Hippocampal formation (tissue), 2 donors: ENCODE measurements at places on chromosomes 4 and X.

- no peak for DNase-seq
Measured at GRCh38 chr4:71237641-71238040, 101.2 kb upstream of the SLC4A4 start.

- no peak for DNase-seq
Measured at GRCh38 chr4:147981305-147981704, 249.4 kb downstream of the ARHGAP10 start.

DNA sequence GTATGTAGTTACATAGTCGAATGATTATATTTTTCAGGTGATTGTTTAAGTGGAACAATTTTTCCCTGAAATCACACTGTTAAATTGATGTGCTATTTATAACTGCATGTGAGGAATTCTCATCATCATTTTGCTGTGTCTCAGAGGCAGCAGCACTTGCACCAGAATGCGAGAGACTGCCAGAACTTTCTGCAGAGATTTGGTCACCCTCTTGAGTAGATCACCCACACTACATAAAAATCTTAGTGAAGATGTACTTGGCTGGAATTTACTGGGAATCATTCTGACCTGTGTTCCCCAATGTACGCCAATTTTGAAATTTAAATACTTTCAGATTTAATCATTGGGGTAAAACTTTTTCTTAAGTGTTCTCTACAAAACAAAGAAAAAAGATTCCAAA is 5.4 kb downstream of the UGT2B4 start:
- DNase-seq = no peak

GRCh38 chr4:8766610-8767009 is 105.0 kb downstream of the HMX1 start:
- DNase-seq = no peak

DNA sequence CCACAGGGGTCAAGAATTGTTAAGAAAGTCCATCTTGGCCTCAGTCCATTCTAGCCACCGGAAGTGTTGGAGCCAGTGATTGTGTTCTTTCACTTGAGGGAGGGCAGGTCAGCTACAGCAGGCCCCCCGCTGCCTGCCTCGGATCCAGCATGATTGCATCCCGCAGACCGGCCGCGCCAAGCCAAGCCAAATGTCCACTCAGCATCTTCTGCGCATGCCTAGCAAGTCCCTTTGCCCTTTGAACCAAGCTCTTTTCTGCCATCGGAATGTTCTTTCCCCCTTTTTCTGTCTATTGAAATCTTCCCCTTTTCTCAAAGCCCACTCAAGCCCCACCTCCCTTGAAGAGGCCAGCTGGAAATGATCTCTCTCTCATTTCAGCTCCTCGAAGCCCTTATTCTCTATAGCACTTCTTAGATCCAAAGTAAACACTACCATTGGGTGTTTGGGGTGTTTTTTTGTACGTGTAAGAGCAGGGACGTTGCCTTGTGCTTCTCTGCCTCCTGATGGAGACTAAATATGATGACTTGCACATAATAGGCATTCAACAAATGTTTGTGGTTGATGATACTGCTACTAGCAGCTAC is 147.8 kb upstream of the BCOR start:
- no peak for DNase-seq

- DNase-seq = no peak
Measured at GRCh38 chrX:90040807-90041206, 119.1 kb downstream of the TGIF2LX start.

- peak; percentile 3 for DNase-seq
Measured at GRCh38 chr4:136713140-136713539, 819.2 kb downstream of the PCDH18 start.

- DNase-seq = no peak
Measured at GRCh38 chr4:144667500-144667899, 21.5 kb downstream of the HHIP start.

- no peak for DNase-seq
Measured at GRCh38 chr4:19187096-19187495, 1064.6 kb upstream of the SLIT2 start.

DNA sequence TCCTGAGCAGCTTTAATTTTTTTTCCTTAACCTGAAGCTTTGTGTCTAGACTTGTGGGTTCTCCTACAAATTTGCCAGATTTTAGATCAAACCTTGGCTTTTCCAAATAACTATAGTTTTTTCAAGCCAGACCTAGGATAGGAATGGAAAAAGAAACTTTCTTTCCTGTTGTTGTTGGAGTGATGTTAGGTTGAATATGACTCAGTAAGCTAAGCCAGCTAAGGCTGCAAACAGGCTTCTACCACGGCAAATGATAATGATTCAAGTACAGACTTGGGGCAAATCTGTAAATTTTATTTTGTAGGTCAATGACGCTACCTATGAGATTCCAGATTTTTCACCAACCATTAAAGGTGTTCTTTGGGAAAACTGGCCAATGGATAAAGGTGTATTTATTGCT is 45.6 kb downstream of the WDR19 start:
- no peak for DNase-seq

DNA sequence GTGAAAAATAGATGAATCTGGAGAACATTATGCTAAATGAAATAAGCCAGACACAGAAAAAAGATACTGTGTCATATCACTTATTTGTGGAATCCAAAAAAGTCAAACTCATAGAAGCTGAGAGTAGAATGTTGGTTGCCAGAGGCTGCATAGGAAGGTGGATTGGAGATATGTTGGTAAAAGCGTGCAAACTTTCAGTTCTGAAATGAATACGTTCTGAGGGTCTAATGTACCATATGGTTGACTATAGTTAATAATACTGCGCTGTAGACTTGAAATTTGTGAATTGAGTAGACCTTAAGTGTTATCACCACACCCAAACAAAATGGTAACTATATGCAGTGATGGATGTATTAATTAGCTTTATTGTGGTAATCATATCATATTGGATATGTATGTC is 45.0 kb upstream of the UPRT start:
- DNase-seq = no peak

GRCh38 chr4:155473420-155474095 is 96.8 kb upstream of the MAP9 start:
- no peak for DNase-seq

GRCh38 chr4:113561092-113561491 is 200.4 kb downstream of the CAMK2D start:
- no peak for DNase-seq

GRCh38 chr4:140688711-140689598 is 67.2 kb downstream of the TBC1D9 start:
- no peak for DNase-seq

GRCh38 chrX:153692611-153693156 is 5.0 kb downstream of the SLC6A8 start:
- no peak for DNase-seq

DNA sequence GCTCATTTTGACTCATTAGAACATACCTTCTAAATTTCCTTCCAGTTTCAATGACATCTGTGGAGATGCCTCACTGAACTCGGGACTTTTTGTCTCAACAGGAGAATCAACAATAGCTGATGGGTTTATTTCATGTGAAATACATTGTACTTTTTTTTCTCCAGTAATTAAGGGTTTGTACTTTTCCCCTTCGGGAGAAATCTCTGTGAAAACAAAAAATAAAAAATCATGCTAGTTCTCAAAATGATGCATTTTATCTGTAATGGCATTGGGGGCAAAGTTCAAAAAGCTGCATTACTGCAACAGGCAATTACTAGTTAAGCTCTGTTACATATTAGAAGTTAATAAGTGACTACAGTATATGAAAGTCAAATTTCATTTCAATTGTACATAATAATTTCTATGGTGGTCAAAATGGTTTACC is 167.3 kb upstream of the SH3RF1 start:
- DNase-seq = no peak

GRCh38 chrX:16130707-16131106 is 7.3 kb downstream of the GRPR start:
- no peak for DNase-seq

DNA sequence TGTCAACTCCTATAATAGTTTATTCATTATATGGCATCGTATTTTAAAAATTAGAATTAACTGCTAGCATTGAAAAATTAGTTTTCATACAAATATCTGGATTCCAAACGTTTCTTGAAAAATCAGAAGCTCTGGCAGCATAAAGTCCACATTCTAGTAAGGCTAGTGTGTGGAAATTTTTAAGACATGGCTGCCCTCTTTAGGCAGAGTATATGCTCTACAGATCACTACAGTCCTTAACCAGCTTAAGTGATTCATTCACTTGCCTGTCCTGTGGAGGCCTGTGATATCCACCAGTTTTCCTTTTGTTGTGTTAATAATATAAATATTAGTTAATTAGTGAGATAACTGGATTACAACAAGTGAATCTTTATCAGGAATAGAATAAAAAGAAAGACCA is 287.2 kb downstream of the OPHN1 start:
- DNase-seq = no peak

- DNase-seq = no peak
Measured at GRCh38 chr4:13432453-13432852, 51.7 kb downstream of the RAB28 start.

GRCh38 chr4:159736411-159736810 is 633.5 kb downstream of the RAPGEF2 start:
- no peak for DNase-seq

DNA sequence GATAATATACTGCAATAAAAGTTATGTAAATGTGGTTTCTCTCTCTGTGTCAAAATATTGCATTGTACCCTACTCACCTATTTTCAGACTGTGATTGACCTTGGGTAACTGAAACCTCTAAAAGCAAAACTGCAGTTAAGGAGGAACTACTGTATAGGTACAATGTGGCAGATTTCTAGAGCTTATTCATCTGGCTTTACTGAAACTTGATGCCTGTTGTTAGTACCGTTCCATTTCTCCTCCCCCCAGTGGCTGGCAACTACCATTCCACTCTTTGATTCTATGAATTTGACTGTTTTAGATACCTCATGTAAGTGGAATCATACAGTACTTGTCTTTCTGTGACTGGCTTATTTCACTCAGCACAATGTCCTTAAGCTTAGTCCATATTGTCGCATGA is 61.9 kb downstream of the HOPX start:
- DNase-seq = no peak

- DNase-seq = no peak
Measured at GRCh38 chr4:74420863-74421262, 24.1 kb upstream of the AREG start.

GRCh38 chr4:110195561-110196205 is 2.7 kb downstream of the ELOVL6 start:
- DNase-seq = no peak

- no peak for DNase-seq
Measured at GRCh38 chr4:132063829-132064228, 1085.3 kb upstream of the PCDH10 start.

GRCh38 chrX:118862979-118863378 is 39.4 kb downstream of the ZCCHC12 start:
- DNase-seq = no peak

- no peak for DNase-seq
Measured at GRCh38 chr4:96093563-96093962, 253.7 kb downstream of the PDHA2 start.

GRCh38 chr4:845836-846251 is 19.9 kb upstream of the CPLX1 start:
- no peak for DNase-seq

GRCh38 chr4:6188687-6189305 is 11.6 kb downstream of the JAKMIP1 start:
- DNase-seq = no peak

- no peak for DNase-seq
Measured at GRCh38 chrX:9267415-9267814, 197.4 kb upstream of the TBL1X start.

- DNase-seq = peak; percentile 37
Measured at GRCh38 chr4:184514121-184514988, 40.0 kb upstream of the IRF2 start.

- DNase-seq = no peak
Measured at GRCh38 chrX:14939644-14940043, 66.4 kb downstream of the MOSPD2 start.

GRCh38 chr4:38131371-38132091 is 171.3 kb downstream of the PTTG2 start:
- DNase-seq = no peak

DNA sequence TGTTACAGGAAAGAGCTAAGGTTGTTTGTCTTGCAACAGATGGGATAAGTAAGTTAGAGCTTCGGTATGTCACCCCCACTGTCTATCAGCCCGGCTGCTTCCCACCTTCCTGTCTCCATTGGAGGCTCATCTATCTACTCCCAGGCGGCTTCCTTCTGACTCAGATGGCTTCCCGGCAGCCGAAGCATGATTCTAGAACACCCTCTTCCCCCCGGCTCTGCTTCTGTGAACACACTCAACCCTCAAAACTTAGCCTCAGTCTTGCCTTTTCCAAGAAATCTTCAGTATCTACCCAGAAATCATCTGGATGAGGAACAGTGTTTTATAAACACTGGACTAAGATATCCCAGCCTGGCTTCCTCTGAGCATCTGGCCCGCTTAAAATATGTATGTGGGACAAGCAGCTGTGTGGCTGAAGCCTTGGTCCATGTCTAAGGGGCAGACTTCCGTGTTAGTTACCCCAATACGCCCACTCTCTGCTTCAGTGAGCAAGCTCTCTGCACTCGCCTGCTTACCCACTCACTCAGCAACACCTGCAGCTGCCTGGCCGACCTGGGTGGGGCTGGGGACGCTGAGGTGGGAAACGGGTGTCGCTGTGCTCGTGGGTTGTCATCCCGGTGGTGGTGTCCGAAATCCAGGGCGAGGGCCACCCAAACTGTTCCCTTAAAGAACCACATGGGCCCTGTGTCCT is 12.0 kb upstream of the SLC2A9 start:
- no peak for DNase-seq

DNA sequence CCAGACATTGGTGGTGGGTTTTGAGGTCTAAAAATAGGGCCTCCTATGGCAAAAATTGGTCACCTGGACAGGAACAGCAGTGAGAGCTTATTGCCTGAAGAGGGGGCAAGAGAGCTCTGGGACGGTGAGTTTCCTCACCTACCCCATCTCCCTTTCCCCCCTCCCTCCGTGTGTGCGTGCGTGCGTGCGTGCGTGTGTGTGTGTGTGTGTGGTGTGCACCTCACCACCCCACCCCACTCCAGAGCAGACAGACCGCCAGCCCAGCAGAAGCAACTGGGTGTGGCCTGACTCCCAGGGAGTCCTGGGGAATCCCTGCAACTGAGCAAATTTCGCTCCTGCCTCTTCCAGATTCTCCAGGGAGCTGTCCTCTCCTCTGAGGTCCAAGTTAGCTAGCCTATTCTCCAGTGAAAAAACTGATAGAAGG is 44.7 kb downstream of the PRPS1 start:
- peak; percentile 7 for DNase-seq

- DNase-seq = no peak
Measured at GRCh38 chr4:109009909-109010308, 247.1 kb upstream of the ETNPPL start.

- no peak for DNase-seq
Measured at GRCh38 chr4:182338746-182339145, 95.5 kb downstream of the TENM3 start.

GRCh38 chrX:19709812-19710518 is 177.4 kb downstream of the SH3KBP1 start:
- no peak for DNase-seq

DNA sequence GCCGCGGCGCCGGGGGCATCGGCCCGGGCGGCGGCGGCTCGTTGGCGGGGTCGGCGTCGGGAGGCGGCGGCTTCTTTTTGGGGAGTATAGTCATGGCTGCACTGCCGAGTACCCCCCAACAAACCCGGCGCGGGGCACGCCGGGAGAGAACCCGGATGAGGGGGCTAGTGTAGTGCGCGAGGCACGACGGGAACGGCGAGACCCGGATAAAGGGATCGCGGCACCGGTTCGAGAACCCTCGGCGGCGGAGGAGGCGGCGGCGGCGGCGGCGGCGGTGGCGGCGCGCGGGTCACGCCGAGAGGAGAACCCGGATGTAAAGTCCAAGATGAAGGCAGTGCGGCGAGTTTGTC is at the start of gene OTUD5:
Gene OTUD5 (minus strand): TSS at position 131 of the 350 bp plus-strand sequence. CDS start 37 bp downstream, at position 94.
- no peak for DNase-seq
